ENCODE measurements at places on chromosomes 6 and 20. TPM values are rescaled to one million over a fixed set of nuclear protein-coding genes. Genes with fewer than 3 reads are reported as not detected.

Gene TNXB
- total RNA-seq, result 0.13 TPM

Gene ENPP3
- not detected for total RNA-seq

Gene SLC25A27
- total RNA-seq, result 4.2 TPM

Gene HLA-F
- total RNA-seq, result 2.9 TPM

Gene CTCFL
- total RNA-seq, result not detected

Gene RWDD1
- 51.9 TPM for total RNA-seq

Gene GPLD1
- total RNA-seq, result 0.43 TPM

Gene LAMA2
- 5.8 TPM for total RNA-seq

Gene FAM209B
- not detected for total RNA-seq

Gene SRSF12
- total RNA-seq, result under 0.01 TPM

Gene KCNK16
- total RNA-seq, result not detected

Gene COL21A1
- 0.66 TPM for total RNA-seq

Gene PRL
- total RNA-seq, result not detected

Gene TSHZ2
- total RNA-seq, result not detected

Gene EPPIN
- total RNA-seq, result not detected

Gene TDRD6
- under 0.01 TPM for total RNA-seq

Gene GNRH2
- total RNA-seq, result 0.65 TPM

Gene BEND6
- total RNA-seq, result 1.1 TPM

Gene BTN2A1
- total RNA-seq, result 11.3 TPM

Gene DDX27
- 32.6 TPM for total RNA-seq

Gene TP53TG5
- total RNA-seq, result not detected

Gene TLDC2
- total RNA-seq, result not detected

Gene BTNL2
- total RNA-seq, result not detected

Gene NNAT
- not detected for total RNA-seq

Gene SNAI1
- 3.7 TPM for total RNA-seq

Gene PPT2
- 32.7 TPM for total RNA-seq

Gene NMBR
- not detected for total RNA-seq

Gene ANKRD66
- total RNA-seq, result not detected

Gene GLP1R
- not detected for total RNA-seq

Gene PNLDC1
- not detected for total RNA-seq
